LoVo (cell line): ENCODE measurements at places on chromosomes 3 and 15.

DNA sequence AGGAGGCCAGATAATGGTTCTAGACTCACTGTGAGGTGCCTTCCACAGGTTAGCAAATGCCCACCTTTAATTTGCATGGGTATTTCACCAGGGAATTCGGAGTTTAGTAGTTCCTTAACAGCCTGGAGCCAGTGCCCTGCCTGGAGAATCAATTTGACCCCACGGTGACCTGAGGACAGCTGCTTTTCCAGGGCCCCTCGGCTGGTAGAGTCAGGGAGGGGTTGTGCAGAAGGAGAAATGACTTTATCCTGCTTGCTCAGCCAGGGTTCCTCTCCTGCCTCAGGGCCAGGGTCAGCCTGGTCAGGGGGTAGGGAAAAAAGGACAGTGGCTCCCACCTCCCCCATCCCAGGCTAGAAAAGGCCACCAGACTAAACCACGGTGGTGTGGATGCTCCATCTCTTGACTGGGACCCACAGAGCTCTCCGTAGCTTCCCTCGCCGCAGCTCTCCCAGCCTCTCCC lies 12.0 kb downstream of the DLL4 start:
- DNase-seq, result no peak

DNA sequence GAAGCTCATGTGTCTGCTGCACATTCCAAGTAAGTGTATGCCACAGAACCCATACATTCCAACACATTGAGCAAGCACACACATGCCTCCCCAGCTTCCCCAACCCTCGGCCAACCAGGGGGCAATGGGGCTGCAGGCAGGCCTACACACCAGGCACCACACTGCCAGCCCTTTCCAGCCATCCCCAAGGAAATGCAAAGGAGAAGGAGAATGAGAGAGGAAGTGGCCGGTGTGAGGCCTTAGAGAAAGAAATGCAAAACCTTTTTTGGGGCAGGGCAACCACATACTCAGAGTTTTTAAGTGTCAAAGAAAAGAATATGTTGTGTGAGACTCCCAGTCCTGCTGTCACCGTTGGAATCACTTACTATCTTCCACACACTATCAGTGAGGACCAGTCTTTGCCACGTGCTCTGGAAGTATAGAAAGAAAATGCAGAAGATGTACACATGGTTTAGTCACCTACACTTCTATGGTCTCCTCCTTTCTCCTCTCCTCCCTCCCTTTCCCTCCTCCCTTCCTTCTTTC lies 11.1 kb downstream of the IGF2BP2 start:
- DNase-seq, result no peak

- DNase-seq, result no peak
Observed at GRCh38 chr3:129556890-129557547, 14.0 kb downstream of the H1-8 start.

DNA sequence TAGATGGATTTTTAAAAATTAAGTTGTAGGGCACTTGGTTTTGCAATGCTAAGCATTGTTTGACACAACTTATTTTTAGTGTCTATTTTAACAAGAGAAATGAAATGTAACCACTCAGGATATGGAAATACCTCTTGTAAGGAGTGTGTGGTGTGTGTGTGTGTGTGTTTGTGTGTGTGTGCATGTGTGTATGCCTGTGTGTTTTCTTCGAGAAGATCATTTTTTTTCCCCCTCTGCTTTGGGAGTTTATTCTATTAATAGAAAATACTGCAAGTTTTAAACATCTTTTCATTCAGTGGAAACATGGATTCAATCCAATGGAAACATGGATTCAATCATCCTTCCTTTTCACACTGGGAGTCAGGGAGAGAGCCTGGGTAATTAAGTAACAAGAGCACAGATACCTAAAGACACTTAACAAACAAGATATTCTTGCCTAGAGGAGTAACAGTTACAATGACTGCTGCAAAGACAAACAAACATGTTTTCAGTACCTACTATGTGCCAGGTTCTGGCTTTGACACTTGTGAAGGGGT lies 567.2 kb upstream of the TBL1XR1 start:
- DNase-seq, result no peak

- DNase-seq, result no peak
Observed at GRCh38 chr3:158185711-158186110, 75.8 kb downstream of the RSRC1 start.

GRCh38 chr3:61613666-61614065 lies 52.3 kb downstream of the PTPRG start:
- DNase-seq, result no peak

DNA sequence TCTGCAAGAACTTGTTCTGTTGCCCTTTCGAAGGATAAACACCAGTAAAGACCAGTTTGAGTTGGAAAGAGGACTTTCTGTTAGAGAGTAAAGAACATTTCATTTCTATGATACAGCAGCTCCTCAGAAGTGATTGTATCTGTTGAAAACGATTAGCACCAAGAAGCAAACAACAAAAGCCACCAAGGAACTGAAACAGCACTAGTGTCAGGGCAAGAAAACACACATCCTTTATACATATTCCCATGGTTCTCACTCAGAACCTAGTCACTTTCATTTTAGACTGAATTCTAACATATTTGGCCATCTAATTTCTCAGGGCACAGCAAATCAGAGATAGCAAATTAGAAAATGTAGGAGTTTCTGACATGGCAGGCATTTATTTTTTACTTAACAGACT lies 116.1 kb downstream of the ATP1B3 start:
- no peak for DNase-seq

DNA sequence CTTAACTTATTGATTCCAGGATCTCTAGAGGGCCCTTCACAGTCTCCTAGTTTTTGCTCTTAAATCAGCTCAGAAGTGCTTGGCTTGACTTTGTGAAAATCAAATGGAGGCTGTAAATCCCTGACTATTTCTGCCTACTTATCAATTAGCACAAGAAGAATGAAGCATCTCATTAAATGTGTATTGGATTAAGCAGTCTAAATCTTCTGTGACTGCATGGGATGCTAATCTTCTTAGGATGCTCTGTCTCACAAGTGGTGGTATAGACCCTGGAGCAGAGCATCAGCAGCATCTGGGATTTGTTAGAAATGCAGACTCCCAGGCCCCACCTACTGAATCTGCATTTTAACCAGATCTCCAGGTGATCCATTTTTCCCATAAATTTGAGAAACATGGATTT lies 488.7 kb downstream of the AGBL1 start:
- DNase-seq, result no peak
